AG04450 (cell line): ENCODE measurements at places on chromosomes 6 and 20.

DNA sequence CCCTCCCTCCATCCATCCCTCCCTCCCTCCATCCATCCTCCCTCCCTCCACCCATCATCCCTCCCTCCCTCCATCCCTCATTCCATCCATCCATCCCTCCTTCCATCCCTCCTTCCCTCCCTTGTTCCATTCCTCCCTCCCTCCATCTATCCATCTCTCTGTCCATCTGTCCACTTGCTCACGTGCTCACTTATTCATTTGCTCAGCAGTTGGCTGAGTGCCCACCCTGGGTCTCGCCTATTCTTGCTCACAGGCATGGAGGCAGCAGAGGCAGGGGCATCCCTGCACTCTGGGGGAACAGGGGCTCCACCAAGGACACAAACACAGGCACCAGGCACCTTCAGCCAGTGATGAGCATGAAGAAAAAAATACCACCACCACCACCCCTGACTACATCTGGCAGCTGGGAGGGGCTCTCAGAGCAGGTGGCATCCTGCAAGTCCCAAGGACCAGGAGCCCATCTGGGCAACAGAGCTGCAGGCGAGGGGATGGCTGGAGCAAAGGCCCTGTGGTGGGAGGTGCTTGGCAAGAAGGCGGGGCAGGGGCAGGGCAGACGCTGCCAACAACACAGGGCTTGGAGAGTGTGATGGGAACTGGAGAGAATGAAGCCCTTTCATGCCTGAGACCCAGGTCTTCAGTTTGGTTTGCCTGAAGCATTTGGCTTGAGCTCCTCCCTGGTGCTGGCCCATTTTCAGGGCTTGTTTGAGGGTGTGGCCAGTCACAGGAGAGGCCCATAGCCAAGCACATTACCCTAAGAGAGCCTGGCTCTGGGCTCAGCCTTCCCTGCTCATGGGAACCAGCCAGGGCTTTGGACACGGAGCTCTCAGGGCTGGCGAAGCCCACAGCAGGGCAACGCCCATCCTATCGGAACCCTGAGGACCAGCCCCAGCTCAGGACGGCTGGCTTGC, 40.2 kb upstream of the MRGBP start:
- DNase-seq: no peak

GRCh38 chr20:46931699-46932098, 37.1 kb downstream of the EYA2 start:
- DNase-seq: no peak

DNA sequence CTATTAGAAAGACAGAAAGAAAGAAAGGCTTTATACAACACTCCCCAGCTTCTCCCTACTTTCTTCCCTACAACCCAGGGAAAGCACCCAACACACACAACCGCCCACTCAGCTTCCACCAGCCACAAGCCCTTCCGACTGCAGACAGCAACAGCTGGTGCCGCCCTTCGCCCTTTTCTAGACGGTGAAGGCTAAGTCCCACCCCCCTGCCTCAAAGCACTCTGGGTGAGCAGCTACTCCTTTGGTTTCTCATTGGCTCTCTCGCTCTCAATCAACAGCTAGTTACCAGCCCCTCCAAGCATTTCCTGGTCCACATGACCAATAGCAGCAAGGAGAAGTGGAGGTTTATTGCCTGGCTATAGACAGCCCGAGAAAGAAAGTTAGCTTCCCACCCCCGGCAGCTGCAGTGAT, 230.1 kb upstream of the MOCS1 start:
- DNase-seq: no peak

GRCh38 chr6:167079853-167080297, 43.0 kb upstream of the CCR6 start:
- no peak for DNase-seq

- no peak for DNase-seq
These were observed 372.7 kb upstream of the CNR1 start for GRCh38 chr6:88538840-88539239.

GRCh38 chr6:137427656-137428290, 66.4 kb downstream of the OLIG3 start:
- no peak for DNase-seq

DNA sequence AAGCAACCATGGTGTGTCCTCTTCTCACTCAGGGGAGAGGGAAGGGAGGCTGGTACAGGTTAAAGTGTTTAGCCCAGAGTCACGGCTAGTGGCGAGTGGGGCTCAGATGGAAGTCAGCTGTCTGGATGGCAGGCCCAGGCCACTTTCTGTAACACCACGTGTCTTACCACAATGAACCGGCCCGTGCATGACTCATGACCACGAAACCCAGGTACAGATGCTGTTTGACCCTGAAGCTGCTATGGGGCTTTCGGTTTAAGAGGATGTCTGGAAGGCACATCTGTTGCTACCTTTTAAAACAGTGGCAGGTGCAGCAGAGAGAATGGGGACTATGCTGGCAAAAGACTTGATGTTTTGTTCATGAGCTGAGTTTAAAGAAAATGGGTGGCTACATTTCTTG, 36.5 kb upstream of the MPC1 start:
- DNase-seq: no peak

DNA sequence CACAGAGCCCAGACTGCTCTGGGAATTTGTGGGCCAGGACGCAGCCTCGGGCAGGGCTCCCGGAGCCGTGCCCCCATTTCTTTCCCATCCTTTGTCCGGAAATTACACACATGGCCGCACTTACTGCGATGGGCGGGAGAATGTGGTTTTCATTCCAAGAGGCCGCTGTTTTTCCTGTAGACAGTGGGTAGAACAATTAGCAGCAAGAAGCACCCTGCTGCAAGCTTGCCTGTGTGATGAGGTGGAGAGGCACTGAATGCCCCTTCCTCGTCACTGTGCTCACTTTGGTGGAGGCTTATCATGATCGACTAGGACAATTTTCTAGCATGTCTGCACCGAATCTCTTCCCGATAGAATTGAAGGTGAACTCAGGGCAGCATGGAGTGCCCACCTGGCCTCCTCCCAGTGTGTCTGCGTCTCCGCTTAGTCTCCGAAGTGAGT, 102.8 kb downstream of the DACT2 start:
- no peak for DNase-seq

DNA sequence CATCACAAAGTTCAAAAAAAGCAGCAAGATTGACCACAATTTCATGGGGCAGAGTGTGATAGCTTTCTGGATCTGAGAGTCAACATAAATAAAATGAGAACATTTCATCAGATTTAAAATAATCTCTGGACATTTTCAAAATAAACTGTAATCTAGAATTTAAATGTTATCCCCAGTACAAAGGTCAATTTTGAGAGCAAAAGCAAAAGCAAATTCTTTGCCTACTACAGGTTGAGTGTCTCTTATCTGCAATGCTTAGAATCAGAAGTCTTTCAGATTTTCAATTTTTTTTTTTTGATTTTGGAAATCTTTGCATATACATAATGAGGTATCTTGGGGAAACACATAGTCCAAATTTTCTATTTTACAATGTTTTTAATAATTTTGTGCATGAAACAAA, 67.6 kb upstream of the LYRM2 start:
- no peak for DNase-seq

GRCh38 chr6:115947966-115948541, 112.6 kb downstream of the FRK start:
- no peak for DNase-seq

DNA sequence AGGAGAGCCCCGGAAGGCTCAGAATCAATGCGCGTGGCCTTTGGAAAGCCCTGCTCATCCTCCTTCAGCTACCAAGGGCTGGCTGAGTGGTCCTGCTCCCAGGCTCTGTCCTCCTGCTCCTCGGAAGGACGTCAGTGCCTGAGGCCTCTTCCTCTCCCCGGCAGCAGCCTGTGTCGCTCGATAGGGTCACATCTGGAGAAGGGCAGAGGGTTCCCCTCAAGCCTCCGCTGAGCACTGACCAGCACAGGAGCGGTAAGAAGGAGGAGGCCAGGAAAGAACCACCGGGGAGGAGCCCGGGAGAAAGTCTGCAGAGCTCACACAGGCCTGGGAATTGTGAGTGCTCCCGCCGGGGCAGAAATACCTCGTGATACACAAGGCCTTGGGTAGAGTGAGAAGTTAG, 21.2 kb downstream of the KIF25 start:
- DNase-seq: no peak

- DNase-seq: no peak
These were observed 20.7 kb upstream of the TLDC2 start for GRCh38 chr20:36855241-36855657.

DNA sequence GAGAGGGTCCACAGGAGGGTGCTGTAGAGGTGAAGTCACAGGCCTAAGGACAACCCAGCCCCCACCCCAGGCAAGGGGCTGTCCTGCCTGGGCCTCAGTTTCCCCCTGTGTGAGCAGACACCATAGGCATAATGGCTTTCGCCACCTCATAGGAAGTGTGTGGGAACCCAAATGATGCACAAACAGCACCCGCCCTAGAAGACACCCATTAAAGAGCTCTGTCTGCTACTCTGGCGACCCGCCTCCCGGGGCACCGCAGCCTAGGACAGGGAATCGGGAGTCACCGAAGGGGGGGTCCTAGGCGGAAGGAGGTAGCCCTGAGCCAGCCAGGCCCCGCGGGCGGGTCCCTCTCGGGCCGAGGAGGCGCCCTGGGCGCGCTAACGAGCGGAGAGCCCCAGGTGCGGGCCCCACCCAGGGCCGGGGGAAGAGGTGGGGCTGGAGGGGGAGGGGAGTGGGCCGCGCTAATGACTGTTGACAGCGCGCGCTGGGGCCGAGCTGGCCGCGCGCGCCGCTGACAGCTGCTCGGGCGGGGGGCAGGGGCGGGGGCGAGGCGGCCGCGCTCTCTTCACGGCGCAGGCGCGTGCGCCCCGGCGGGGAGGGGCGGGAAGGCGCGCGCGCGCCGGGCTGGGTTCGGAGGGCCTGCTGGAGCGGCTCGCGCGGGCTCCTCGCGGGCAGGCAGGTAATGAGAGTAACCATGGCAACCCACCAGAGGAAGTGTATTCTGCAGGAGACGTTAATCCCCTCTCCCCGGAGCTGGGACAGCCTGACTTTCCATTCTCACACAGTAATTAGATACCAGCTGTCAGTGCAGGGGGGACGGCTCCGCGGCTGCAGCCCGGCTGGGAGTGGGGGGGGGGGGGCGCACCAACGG, 48.9 kb downstream of the NOL4L start:
- no peak for DNase-seq

DNA sequence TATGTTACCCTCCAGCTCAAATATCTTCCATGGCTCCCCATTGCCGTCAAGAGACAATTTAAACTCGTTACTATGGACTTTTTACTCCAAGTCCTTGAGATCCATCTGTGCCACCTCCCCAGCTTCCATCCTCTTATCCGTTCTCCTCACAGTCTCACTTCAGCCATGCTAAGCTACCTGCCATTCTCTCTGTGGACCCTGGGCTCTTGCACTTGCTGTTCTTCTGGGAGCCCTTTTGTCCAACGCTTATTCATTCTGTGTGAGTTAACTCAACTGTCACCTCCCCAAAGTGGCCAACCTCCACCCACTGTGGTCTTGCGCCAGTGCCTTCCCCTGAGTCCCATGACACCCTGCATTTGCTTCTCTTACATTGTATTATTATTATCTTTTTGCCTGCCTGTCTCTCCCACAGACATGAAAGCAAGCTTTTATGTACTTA, 132.4 kb downstream of the BCAS1 start:
- no peak for DNase-seq

- peak; percentile 24 for DNase-seq
These were observed 221.9 kb downstream of the ADGRG6 start for GRCh38 chr6:142523515-142524375.

- no peak for DNase-seq
These were observed 11.7 kb downstream of the SNTA1 start for GRCh38 chr20:33431797-33432381.

- no peak for DNase-seq
These were observed 60.1 kb upstream of the ZNF184 start for GRCh38 chr6:27532820-27533538.
